Thyroid gland (tissue), 4 donors: ENCODE measurements at places on chromosomes 6 and 20.

- DNase-seq: no peak
These were observed 84.4 kb downstream of the CLIC5 start for GRCh38 chr6:45931232-45931631.

- no peak for DNase-seq
These were observed 1168.4 kb upstream of the CITED2 start for GRCh38 chr6:140542863-140543262.

- DNase-seq: no peak
These were observed 45.3 kb upstream of the TRDN start for GRCh38 chr6:123681957-123682462.

DNA sequence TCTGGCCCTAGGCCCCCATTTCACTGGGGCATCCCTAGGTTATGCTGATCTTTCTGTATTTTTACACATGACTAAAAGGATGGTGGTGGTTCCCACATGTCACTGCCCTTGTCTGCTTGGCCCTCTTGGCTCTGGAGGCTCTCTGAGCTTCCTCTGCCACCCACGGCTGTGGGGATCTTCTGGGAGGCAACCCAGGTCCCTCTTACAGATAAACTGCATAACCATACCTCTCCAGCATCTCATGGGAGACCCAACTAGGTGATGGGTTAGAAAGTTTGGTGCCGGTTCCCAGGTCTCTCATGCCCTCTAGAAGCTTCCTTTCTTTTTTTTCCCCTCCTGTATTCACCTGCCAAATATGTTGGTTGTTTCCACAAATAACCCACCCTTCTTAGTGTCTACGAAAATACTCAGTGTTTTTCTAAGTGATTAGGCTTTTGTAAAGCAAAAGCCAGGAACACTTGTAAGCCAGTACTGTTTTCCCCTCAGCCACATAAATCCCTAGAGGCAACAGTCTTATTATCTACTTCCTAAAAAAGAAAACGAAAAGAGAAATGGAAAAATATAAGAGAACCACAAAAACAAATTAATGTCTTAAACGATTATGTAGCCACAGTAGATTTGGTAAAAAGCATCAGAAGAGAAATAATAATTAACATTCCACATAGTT is 71.7 kb upstream of the SMLR1 start:
- no peak for DNase-seq

DNA sequence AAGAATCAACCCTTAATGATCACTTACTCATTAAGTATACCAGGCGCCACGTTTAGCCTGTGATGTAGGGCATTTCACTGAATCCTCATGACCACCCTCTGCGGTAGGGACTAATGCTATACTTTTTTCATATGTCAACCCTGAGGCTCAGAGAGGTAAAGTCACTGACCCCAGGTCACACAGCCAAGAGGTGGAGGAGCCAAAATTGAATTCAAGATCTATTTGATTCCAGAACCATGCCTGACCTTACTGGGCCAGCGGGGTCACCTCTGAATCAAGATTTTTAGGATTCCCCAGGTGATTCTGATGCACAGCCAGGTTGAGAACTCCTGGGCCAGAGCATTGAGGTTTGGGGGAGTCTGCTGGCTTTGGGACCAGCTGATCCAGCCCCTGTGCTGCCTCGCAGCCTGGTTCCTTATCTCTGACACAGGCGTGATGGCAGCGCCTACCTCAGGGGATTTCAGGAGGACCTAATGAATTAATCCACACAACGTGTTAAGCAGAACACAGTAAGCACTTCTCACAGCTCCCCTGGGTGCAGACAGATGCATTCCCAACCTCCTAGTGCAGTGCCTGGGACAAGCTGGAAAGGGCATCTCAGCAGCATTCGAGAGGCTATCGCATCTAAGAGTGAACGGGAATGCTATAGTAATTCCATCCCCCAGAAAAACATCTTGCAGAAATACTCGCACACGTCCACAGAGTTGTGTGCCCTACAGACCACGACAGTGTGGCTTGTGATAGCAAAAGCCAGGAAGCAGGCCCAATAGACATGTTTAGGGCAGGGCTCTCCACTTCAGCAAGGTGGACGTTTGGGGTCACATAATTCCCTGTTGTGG is 101.4 kb upstream of the PTPN1 start:
- DNase-seq: no peak

GRCh38 chr20:50562262-50562701 is 52.1 kb downstream of the PTPN1 start:
- DNase-seq: no peak

- no peak for DNase-seq
These were observed 240.9 kb downstream of the DOK5 start for GRCh38 chr20:54716174-54716747.

DNA sequence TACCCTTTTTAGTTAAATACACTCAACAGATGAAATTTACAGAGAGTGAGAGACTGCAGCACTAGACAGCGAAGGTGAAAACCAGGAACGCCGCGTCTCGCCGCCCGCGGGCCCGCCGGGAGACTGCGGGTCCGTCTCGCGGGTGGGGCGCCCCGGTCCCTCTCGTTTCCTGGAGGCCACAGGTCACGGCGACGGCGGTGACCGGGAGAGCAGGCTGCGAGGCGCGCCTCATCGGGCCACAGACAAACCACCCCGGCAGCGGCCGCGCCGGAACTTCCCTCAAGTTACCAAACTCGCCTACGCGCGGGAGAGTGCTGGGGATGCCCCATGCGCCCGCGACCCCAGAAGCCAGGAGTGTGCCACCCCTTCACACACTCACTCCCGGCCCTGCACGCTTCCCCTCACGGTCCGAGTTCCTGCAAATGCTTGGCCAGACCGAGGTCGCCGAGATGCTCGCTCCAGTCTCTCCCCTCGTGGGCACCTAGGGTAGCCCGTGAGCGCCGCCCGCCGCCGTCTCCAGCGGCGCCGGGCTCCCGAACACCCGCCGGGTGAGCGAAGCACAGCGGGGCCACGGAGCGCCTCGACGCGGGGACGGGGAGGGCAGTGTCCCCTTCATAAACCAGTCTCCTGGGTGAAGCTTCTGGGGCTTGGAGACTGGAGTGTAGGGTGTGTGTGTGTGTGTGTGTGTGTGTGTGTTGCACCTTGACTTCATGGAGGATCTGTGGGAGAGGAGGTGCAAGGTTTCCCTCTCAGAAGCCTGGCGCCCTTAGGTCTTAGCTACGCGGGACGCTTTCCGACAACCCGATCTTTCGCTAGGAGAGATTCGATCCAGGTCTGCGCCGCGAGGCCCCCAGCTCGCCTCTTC is 1.4 kb downstream of the BACH2 start:
- peak; percentile 49 for DNase-seq

GRCh38 chr20:38893056-38893564 is 33.1 kb upstream of the FAM83D start:
- no peak for DNase-seq

DNA sequence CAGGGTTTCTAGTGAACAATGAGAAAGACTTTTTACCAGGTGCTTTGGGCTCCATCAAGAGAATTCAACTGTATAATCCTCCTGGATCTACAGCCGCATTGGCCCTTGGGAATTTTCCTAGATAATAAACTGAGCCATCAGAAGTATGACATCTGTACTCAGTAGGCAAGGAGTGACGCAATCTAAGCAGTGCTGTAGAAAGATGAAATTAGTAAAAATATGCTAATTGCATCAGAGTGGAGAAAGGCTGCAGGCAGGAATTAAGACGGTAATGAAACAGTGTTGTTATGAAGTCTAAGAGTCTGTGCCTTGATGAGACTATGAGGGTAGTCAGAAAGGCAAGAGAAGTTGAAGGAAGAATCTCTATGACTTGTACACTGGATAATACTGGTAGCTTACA is 507.9 kb upstream of the SOX4 start:
- DNase-seq: no peak

- no peak for DNase-seq
These were observed 103.5 kb downstream of the MAP7 start for GRCh38 chr6:136446579-136447187.

GRCh38 chr6:128743974-128744765 is 138.8 kb upstream of the LAMA2 start:
- DNase-seq: no peak

DNA sequence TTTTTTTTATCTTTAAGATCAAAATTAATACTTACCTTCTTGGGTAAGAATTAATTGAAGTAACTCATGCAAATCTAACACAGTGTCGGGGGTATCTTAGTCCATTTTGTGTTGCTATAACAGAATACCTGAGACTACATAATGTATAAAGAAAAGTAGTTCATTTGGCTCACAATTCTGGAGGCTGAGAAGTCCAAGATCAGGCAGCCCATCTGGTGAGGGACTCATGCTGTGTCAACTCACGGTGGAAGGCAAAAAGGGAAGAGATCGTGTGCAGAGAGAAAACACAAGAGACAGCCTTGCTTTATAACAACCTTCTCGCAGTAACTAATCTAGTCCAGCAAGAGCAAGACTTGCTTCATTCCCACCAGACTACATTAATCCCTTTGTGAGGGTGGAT is 92.9 kb upstream of the VSTM2L start:
- DNase-seq: no peak
